ENCODE measurements at places on chromosomes 1 and 21.

- no peak for DNase-seq
Measured at GRCh38 chr1:185073725-185074124, 28.4 kb downstream of the RNF2 start.

DNA sequence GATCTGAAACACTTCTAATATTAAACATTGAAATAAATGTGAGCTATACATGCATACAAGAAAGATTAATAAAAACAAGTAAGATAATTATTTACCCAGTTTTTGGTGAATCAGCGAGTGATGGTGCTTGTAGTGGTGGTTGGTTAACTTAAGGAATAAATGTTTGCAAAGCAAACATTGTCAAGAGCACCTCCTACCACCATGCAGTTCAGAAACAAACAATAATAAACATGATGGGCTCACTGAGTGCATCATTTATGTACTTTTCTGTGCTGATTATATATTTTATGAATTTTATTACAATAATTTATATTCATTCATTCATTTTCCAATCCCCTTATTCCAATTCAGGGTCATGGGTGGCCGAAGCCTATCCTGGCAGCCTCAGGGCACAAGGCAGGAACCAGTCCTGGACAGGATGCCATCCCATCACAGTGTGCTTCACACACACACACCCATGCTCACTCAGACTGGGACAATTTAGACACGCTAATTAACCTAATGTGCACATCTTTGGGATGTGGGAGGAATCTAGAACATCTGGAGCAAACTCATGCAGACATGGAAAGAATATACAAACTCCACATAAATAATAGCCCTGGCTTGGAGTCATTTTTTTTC, 57.8 kb downstream of the ZMYM4 start:
- no peak for DNase-seq

GRCh38 chr1:96660051-96660450, 61.5 kb upstream of the PTBP2 start:
- no peak for DNase-seq

- DNase-seq = no peak
Measured at GRCh38 chr1:83028467-83028866, 970.5 kb downstream of the TTLL7 start.

- no peak for DNase-seq
Measured at GRCh38 chr1:202018468-202019234, 8.3 kb downstream of the ELF3 start.

GRCh38 chr1:200478945-200479558, 69.2 kb upstream of the ZNF281 start:
- DNase-seq = no peak

GRCh38 chr21:43361493-43362296, 65.2 kb downstream of the SIK1 start:
- DNase-seq = peak; percentile 29

- DNase-seq = no peak
Measured at GRCh38 chr1:201713086-201713810, 115.7 kb upstream of the IPO9 start.

GRCh38 chr1:234913278-234913649, 215.4 kb downstream of the TOMM20 start:
- DNase-seq = no peak

GRCh38 chr1:204685236-204686006, at the start of gene LRRN2:
Gene LRRN2, minus strand, starts transcription at chr1:204685738. Its CDS starts 65,746 bp downstream, at chr1:204619992.
- no peak for DNase-seq

GRCh38 chr21:37767984-37768383, 148.3 kb downstream of the KCNJ6 start:
- DNase-seq = no peak

DNA sequence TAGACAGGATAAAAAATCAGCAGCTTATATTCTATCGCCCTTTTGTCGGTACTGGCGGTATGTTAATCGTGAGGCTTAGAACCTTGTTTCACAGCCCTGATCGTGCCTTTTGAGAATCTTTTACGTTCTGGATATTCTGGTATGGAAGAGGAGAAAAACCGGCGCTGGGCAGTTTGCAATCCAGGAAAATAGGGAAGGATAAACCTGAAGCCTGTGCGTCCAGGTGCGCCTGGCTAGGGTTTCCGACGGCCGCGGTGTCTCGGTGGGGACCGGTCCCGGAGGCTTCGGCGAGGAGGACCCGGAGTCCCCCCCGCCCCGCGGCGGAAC, 258 bp upstream of the SYPL2 start:
- DNase-seq = no peak

GRCh38 chr1:243520831-243521230, 265.0 kb downstream of the SDCCAG8 start:
- no peak for DNase-seq

- no peak for DNase-seq
Measured at GRCh38 chr1:69139007-69139406, 428.7 kb upstream of the LRRC7 start.

DNA sequence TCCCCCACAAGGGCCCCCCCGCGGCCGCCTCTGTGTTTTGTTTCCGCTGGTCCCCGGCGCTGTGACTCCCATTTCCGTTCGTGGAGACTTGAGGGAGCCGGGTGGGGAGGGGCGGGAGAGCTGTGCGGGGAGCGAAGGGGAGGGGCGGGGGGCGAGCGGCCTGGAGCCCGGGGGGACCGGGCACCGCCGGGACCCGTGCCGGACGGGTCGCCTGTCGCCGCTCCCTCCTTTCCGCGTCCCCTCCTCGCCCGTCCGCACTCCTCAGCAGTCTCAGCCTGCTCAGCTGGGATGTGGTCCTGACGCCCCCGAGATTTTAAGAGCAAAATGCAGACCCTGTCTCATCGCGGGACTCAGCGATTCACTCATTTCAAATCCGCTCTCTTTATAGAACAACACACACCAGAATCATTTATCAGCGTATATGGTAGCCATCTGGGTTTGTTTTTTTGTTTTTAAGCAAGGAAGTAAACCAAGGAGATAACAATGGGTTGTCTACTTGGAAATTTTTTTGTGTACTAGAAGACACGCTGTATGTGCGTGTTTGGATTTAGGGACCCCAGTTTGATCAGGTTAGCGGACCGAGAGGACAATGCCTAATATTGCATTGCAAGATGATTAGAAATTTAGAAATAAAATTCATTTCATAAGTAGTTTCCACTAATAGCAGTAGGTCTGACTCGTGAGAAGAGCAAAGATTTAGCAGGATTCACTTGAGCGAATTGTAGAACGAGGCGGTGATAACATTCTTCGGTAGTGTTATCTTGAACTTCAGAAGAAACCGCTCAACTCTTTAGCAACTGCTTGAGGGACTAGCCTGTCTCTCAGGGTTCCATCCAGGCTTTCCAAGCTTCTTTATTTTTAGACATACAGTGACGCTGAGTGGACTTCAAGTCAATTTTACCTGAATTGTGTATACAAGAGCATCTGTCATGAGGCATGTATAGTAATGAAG, 1.1 kb downstream of the GABPA start:
- DNase-seq = no peak

- DNase-seq = no peak
Measured at GRCh38 chr1:200243042-200243437, 166.8 kb downstream of the ZNF281 start.

- DNase-seq = no peak
Measured at GRCh38 chr1:38481871-38482826, 377.4 kb downstream of the RRAGC start.

DNA sequence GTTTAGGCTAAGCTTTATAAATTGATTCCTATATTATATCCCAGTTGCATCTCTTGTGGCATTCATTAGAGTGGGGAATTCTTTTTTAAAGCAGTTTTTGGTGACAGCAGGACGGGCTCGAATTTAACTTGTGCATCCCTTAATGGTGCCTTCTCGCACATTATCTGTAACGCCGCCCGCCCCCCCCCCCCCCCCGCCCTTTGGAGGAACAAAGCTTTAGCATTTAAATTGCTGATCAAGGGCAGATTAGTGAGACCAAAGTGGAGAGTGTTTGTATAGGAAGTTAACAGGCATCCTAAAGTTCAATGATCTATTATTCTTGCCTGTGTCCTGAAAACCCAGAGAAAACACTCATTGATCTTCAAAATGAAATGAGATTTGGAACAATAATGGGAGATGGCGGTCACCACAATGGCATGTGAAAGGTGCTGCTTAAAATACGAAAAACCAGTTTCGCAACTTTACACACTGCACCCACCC, 2.2 kb downstream of the LMO4 start:
- DNase-seq = no peak

Data from activated gamma-delta T cell (primary cell).